ENCODE measurements at places on chromosomes 1 and 21. TPM values are rescaled to one million over a fixed set of nuclear protein-coding genes. Genes with fewer than 3 reads are reported as not detected.

- no peak for DNase-seq
Measured at GRCh38 chr1:82226186-82226505, 425.4 kb downstream of the ADGRL2 start.

DNA sequence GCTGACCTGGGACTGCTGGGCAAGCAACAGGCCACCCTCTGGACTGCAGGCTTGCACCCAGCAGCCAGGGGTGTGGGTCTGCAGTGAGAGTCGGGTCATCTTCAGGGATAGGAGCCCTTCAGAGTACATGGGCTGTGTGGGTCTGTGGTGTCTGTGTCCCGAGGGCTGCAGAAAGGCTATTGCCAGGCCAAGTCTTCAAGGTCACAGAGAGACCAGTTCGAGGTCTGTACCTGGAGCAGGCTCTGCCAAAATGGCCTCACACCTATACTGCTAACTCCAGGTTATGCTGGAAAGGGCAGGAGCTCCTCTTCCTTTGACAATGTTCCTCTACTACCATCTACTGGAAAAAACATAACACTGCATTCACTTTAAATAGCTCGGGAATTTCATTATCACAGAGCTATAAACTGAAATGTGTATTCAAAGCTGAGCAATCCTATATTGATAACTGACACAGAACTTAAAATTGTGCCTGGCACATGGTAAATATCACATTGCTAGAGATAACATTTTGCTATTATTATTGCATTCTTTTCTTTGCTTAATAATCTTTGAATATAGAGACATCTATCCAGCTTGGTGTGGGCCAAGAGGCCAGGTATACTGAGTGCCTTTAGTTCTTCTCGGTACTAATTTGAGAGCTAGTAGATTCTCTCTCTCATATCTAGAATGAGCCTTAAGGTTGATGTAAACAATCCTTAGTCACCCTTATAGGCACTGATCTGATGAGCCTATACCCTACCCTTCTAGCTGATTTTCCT lies 6.9 kb upstream of the DNAH14 start:
- DNase-seq: no peak

GRCh38 chr1:150322310-150322709 lies 977 bp downstream of the PRPF3 start:
- DNase-seq: no peak

DNA sequence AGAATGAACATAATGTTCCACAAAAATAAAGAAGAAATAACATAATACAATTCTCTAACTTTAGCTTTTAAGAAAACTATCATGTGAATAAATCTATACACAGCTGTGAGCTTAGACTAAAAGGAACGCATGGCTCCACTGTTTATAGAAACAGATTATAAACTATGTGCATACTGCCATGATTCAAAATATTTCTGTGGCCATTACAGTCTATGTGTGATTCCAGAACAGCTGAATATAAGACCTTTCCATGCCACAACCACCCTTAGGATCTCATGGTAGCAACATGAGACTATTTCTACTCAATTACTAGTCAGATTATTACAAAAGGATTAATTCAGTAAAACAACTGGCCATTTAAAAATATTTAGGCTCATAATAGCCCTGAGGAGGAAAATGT lies 3.9 kb downstream of the CHML start:
- DNase-seq: no peak

DNA sequence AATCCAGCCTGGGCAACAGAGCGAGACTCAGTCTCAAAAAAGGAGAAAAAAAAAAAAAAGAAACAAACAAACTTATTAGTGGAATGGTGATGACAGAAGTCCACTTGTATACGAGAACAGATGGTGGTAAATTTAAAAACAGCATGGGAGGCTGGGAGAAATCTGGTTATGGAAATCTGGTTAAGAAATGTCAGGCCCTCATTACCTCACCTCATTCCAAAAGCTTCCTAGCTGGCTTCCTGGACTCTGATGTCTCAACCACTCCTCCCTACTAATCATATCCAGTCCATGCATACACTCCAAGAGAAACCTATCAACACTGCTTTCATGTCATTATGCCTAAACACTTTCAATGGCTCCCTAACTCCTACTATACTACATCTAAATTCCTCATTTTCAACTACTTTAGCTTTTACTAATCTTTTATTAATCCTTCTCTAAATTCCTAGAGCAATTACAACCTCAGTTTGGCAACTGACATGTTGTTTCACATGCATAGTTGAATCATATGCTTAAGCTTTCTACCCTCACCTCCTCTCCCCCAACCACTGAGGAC lies 52.9 kb downstream of the FOXJ3 start:
- DNase-seq: no peak

DNA sequence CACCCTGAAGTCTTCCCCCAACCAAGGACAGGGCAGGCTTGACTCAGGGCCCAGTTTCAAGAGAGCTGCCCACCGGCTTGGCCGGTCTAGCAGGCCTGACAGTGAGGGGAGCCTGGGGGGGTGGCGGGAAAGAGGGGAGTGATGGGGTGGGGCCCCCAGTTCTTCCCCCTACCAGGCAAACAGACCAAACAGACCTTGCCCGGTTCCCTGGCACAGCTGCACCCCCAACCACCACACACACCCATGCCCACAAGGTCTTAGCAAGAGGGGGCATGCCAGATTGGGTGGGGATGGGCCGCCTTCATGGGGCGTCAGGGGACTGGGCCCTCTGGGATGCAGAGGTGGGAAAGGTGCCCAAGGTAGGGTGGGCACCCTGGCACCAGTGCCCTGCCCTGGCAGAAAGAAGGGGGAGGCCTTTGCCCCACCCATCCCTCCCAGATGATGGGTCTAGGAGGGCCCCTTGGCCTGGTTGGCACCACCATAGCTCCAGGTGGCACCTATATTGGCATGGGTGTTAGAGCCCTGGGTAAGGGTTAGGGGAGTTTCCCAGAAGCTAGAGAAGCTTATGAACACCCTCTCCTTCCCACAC lies 8.9 kb downstream of the ZBTB7B start:
- no peak for DNase-seq

- no peak for DNase-seq
Measured at GRCh38 chr1:109181085-109181806, 32.5 kb upstream of the SARS1 start.

DNA sequence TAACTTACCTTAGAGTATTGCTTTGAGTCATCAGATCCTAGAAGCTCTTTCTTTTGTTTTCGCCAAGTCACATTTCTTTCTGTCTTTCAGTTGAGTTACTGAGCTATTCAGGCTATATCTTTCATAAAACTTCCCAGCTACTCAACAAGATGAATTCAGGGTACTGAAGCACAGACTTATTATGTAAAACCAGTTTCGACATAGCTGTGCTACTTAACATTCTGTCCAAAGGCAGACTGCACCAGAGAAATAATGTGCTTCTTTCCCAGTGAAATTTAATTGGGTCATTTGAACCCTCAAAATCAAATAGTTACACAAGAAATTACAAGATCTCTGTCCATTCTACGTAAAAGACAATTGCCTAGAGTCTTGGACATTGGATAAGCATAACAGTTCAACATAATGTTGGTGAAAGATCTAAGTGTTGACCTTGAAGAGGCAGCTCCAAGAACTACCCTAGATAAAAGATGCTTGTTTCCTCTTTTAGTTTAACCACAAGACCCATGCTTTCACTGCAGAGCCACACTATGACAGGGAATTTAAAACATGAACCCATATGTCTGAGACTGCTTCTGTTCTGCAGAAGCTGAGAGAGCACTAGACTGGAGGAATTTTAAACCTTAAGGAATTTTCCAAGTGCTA lies 163.2 kb downstream of the LRRC40 start:
- no peak for DNase-seq

DNA sequence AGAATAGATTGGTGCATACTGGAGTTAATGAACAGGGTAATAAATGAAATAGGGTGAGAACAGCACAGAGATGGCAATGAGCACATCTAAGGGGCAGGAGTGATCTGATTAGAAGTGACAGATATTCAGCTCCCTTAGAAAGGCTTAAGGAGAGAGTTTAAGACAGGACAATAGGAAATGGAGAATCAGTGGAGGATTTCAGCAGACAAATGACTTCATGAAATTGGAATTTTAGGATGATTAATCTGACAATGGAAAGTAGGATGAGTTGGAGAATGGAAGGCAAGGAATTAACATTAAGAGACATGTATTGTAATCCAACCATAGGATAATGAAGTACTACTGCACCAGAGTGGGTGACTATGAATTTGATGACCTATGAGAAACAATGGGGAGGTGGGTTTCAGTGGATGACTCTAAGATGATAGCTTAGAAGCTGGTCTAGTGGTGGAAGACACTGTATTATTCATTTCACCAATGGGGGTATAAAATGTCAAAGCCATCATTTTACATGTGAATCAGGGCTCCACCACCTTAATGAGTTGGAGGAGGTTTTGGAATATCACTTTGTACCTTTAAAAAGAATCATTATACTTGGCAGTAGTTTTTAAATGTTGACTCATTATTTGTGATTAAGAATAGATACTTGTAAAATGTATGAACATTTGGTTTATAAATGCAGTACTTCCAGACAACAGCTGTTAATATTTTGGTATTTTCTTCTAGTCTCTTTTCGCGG lies 139.1 kb downstream of the PLA2G4A start:
- DNase-seq: no peak

DNA sequence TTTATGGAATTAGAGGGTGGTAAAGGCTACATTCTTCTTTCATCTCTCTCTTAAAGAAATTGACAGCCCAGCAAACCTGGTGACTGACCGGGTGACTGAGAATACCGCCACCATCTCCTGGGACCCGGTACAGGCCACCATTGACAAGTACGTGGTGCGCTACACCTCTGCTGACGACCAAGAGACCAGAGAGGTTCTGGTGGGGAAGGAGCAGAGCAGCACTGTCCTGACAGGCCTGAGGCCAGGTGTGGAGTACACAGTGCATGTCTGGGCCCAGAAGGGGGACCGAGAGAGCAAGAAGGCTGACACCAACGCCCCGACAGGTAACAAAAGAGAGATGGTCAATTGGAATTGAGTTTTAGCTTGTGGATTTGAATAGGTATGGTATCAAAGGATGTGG lies 29.7 kb downstream of the TNN start:
- no peak for DNase-seq

S100A7 gene
- polyA plus RNA-seq: not detected

TSPAN1 gene
- 1.6 TPM for polyA plus RNA-seq

NRIP1 gene
- 42.9 TPM for polyA plus RNA-seq

PRMT6 gene
- polyA plus RNA-seq: 42.5 TPM

ATPAF1 gene
- 113 TPM for polyA plus RNA-seq

CLCA4 gene
- 0.13 TPM for polyA plus RNA-seq

COL16A1 gene
- polyA plus RNA-seq: 41.0 TPM

ORC1 gene
- polyA plus RNA-seq: 4.2 TPM

PLA2G2C gene
- 0.09 TPM for polyA plus RNA-seq
